NCI-H446 (cell line): ENCODE measurements at places on chromosomes 6 and 20.

DNA sequence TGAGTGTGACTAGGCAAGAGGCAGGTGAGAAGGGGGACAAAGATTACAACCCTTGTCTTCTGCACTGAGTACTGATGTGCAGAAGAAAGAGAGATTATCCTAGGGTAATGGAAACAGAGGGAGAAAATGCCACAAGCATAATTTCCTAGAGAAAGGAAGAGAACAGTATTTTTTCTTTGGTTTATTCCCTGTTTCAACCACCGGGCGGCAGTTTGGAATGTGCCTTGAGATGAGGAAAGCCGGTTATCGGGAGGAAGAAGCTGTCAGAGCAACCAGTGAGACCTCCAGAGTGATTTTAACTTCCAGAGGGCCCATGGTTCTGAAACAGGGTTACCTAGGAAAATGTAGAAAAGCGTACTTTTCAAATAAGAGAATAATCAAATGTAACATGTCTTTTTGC, 121.4 kb downstream of the REV3L start:
- peak; percentile 29 for DNase-seq

DNA sequence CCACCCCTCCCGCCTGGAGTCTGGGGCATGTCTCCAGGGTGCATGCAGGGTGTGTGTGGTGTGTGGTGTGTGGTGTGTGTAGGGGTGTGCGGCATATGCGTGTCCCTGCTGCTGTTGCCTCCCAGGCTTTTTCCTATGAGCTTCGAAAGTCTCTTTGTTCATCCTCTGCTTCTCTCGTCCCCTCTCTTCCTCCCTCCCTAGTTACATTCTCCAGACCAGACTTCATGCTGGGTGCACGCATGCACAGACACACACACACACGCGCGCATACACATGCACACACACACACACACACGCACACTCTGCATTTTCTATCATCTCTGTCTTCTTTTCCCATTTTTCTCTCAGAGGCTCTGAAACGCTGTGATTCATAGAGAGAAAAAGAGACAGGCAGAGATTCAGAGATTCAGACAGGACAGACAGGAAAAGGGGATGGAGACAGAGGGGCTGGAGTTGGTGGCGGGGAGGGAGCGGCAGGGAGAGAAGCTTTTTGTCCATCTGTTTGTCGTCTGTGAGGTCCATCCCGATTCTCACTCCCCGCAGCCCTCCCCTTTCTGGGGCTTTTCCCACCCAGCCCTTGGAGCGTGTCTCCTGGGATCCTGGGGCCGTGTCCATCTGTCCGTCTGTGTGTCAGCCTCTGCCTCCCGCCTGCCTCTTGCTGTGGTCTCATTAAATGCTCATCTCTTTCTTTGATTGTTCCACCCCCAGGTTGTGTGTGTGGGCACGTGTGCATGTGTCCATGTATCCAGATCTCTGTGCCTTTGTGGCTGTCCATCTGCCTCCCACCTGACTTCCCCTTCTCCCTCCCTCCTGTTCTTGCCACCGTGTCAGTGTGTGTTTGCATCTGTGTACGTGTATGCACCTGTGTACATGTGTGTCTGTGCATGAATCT, 62.6 kb downstream of the SRC start:
- DNase-seq: no peak

- DNase-seq: no peak
Observed at GRCh38 chr6:140153703-140154102, 779.3 kb upstream of the CITED2 start.

GRCh38 chr6:112106562-112106961, 19.2 kb downstream of the FAM229B start:
- DNase-seq: no peak

GRCh38 chr6:3902871-3903648, 53.9 kb downstream of the FAM50B start:
- no peak for DNase-seq

GRCh38 chr6:113736978-113737377, 120.2 kb upstream of the MARCKS start:
- no peak for DNase-seq

DNA sequence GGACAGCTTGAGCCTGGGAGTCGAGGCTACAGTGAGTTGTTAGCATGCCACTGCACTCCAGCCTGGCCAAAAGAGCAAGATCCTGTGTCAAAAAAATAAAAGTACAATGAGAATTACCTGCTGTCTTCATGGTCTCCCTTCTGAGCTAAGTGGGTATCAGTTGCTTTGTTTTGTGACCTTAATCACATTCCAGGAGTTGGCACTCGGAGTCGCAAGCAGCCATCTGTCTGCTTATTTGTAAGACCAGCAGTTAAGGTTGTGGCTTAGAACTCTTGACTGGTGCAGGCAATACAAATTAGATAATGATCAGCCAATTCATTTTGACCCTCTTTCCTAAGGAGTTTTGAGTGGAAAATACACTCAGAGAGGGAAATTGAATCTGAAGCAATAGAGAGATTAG, 114.0 kb downstream of the MYO6 start:
- no peak for DNase-seq

DNA sequence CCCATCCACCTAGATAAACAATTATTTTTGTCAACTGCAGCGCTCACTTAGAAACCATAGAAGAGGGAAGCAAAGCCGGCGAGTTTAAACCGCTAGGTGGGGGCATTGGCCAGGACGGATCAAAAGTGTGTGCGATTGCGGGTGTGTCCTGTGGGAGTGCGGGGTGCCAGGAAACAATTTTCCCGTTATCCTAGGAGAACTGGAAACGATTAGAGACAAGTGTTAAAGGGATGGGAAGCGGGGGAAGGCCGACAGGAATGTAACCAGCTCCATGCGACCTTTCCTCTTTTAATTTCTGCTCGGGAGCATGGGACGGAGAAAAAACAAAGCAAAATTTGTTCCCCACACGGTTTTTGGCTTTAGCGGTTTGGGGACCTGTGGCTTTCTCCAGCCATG, 2.8 kb upstream of the HTR1B start:
- DNase-seq: peak; percentile 7

GRCh38 chr6:158337332-158337731, 25.1 kb downstream of the TULP4 start:
- no peak for DNase-seq

DNA sequence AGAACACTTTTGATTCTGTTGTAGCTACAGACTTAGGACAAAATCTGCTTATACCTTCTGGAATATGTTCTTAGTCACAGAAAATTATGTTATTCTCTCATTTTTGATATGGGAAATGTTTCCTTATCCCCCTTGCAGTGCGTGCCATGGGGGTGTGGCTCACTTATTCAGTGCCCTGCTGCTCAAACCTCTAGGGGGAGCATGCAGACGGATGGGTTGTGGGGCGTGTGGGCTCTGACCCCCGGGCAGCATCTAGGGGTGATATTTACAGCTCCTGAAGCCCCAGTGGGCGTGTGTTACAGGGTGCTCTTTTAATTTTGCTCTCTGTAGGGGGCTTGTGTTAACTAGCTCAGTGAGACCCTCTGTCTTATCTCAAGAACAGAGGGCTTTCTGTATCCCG, 61.3 kb upstream of the FERMT1 start:
- DNase-seq: no peak
